ENCODE measurements at places on chromosomes 4 and X. TPM values are rescaled to one million over a fixed set of nuclear protein-coding genes. Genes with fewer than 3 reads are reported as not detected.
A peak's percentile ranks its signal among the peaks of the same experiment; 100 is the strongest.

DNA sequence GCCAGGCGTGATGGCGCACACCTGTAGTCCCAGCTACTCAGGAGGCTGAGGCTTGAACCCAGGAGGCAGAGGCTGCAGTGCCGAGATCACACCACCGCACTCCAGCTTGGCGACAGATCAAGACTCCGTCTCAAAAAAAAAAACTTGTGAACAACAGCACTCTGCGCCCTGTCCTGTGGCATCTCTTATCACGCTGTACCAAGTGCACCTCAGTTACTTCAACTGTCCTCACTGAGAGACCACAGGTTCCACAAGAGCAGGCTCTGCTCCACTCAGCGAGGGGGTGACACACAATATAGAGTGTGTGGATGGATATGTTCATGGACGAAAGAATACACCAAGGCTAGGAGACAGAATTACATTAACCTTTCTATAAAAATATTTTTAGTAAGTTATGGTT lies 49.3 kb downstream of the ADGRA3 start:
- DNase-seq, result no peak

DNA sequence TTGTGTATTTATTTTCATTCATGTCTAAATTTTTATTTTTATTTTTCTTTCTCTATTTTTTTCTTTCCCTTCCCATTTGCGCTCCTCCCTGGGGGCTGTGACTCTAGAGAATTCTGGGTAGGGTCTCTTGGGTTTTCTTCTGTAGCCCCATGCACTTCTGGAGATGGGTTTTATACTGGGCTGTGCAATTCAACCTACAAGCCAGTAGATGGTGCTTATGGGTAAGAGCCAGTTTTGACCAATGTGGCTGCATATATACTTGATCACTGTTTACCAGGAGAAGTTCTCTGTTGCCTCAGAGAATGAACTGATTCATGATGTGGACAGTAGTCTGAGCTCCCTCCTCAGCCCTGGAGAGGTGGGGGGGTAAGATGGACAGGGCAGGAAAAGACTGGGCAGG lies 614.6 kb downstream of the PCDH19 start:
- DNase-seq, result no peak

LEF1 gene
- 130 TPM for total RNA-seq

- no peak for DNase-seq
These were observed 23.6 kb downstream of the SH3KBP1 start for GRCh38 chrX:19863857-19864223.

- DNase-seq, result peak; percentile 7
These were observed 76.7 kb upstream of the HS3ST1 start for GRCh38 chr4:11505221-11505971.

SLC9B1 gene
- total RNA-seq, result 3.4 TPM

EFHC2 gene
- total RNA-seq, result 0.79 TPM
